ENCODE measurements at places on chromosomes 12 and 14.

DNA sequence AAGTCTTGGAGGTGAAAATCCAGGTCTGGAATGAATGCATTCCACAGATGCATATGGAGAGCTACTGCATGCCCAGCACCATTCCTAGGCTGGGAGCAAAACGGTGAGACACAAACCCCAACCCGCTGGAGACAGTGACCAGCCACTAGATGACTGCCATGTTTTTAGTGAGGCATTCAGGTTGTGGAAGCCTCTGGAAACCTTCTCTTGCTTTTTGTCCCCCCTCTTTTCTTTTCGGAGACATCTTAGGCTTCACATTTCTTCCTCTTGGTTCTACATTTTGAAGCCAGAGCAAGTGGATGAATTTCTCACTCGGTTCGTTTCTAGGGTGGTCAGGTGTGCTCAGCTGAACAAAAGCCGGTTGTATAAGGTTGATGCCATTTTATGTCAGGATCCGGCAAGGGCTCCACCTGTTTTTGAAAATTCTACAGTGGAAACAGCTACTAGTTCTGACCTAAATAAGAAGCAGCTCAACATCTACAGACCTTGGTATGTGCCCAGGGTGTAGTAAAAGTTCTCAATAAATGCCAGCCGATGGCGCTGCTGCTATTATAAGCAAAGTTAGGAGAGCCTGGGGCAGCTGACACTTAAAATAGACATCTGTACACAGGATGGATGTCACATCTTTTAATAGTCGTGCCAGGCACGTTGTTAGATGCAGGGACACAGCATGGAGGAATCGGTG, 1.8 kb upstream of the ZNF839 start:
- no peak for DNase-seq

GRCh38 chr12:93174473-93174872, 203.3 kb upstream of the NUDT4 start:
- no peak for DNase-seq

- DNase-seq: no peak
Observed at GRCh38 chr12:76143343-76144244, 59.1 kb upstream of the NAP1L1 start.

DNA sequence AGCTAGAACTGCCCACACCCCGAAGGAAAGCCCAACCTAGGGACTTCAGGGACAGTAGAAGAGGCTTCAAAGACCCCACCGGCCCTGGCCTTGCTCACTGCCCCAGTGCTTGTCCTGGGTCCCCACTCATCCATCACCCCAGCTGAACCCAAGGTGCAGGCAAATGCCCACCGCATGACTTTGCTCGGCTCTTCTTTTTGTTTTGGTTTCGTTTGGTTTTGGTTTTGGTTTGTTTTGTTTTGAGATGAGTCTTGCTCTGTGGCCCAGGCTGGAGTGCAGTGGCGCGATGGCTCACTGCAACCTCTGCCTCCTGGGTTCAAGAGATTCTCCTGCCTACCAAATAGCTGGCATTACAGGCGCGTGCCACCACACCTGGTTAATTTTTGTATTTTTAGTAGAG, 9.0 kb downstream of the CCDC85C start:
- DNase-seq: no peak

DNA sequence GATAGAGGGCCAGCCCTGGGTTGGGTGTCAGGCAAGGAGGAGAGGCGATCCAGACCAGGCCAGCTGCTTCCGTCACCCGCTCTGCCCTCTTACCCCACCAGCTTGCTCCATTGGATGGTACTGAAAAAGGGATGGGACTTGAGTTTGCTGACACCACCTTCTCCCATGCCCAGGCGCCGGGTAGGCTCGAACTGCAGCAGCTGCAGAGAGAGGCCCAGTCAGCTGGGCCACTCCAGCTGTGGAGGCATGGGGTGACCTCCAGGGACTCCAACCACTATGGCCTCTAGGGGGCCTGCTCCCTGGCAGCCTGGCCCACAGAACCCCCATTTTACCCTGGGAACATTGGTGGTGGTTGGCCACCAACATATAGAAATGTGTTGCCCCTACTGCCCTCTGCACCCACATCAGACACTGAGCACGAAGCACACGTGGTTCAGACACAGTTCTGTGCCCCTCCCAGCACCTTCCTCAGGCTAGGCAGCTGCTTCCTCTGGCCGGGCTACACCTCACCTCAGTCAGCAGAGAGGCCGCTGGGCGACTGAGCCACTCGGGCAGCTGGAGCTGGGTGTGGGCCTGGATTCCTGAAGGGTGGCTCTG, 16.0 kb downstream of the RPS6KL1 start:
- DNase-seq: no peak

GRCh38 chr12:89383235-89384049, 31.1 kb upstream of the DUSP6 start:
- peak; percentile 11 for DNase-seq

DNA sequence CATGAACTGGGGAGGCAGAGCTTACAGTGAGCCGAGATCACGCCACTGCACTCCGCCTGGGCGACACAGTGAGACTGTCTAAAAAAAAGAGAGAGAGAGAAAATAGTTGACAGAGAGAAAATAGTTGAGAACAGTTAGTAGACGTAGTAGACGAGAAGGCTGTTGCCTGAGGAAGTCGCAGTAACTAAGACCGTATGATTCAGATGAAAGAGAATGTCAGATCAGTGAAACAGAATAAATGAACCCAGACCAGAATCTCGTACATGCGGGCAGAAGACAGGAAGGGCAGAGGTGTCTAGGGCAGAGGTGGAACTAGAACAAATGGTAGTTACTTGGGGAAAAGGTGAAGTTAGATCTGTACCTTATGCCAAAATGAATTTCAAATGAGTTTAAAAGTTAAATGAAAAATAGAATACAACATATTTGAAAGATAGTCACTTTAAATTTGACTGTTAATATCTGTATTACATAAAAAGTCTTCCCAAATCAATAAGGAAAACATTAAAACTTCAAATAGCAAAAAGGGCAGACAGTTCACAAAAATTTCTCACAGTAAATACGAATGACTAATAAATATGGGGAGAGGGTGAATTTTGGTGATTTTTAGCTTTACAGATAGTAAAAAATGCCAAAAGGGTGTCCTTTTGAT, 17.7 kb downstream of the MDM2 start:
- DNase-seq: no peak

GRCh38 chr12:56687223-56688128, 608 bp downstream of the PTGES3 start:
- peak; percentile 19 for DNase-seq

DNA sequence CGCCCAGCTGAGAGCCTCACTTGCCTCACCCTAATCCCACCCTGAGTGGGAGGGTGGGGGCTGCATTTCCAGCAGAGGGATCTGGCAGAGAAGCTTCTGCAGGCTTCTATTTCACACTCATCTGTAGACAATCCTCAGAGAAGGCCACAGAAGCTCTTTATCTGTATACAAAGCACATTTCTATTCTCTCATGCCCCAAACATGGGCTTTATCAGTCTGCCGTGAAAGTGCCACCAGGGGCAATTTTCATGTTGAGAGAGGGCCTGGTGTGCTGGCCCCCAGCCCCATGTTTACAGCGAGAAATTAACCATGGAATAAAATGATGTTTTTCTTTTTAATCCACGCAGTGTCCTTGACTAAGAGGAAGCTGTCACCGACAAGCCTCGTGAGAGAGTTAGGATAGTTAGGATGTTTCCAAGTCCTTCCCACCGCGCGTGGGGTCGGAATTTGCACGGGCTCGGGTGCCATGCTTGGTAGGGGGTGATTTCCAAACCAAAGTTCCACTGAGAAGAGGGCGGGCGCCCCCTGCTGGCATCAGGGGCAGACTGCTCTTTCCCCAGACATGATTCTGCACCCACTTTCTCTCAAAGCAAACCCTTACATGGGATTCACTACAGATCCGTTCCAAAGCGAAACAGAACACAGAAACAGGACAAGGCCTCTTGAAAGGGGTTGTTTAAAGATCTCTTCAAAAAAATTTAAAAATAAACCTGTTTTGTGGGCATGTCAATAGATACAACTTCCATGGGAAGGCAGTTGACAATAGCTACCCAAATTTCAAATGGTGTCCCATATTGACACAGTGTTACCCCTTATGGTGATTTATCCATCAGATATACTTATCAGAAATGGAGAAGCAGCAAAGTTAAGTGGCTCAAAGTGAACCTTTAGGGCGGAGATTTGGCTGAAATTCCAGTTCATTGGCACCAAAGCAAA, 19.4 kb downstream of the BDKRB1 start:
- DNase-seq: peak; percentile 83

DNA sequence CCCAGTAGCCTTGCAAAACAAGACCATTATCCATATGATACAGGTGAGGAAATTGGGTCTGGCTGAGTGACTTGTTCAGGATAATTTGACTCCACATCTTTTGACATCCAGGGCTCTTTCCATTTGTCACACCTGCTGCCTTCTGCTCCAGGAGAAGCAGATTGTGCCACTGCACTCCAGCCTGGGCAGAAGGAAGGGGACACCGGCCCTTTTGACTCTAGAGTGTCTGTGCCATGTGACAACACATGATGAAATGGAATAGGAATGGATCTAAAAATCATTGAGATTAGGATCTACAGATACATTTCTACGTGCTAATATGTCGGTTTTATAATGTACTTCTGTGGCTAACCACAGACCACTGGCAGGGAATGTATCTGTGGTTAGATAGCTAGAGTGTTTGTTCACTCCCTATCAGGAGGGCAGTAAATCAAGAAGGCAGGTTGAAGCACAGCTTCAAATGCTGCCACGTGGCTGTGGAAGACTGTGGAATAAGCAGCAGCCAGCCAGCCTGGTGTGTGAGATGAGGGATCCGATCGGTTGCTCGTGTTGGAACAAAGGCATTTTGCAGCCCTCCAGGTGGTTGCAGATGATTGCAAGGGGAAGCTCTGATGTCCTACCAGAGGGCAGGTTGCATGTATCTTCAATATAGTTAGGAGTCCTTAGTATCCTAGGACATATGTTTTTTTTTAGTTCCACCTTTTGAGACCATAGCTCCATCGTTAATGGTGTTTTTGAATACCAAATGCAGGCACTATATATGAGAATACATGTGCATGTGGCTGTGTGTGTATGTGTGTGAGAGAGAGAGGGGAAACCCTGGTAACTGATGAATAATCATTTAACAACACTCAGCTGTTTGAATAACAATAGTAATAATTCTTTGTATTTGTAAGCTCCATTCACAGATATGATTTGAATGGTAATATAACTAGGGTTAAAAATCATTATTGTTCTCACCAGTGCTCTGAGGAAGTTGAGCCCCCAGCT, 28.6 kb downstream of the EML1 start:
- peak; percentile 72 for DNase-seq

DNA sequence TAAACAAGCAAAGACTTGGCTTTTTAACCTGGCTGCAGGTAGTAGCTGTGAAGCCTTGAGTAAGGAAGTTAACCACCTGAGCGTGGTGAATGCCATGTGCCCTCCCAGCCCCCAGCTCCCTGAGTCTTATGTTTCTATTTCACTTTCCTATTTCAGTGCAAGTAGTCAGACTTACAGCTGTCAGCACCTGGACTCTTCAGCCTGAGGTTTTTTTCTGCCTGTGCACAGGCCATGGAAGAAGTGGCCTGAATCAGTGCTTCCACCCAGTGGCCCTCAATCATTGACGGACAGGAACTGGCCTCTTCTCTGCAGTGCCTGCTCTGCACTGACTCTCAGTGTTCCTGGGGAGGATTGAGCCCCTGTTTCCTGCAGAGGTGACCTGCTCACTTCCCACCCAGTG, 796.4 kb downstream of the MED13L start:
- DNase-seq: no peak

DNA sequence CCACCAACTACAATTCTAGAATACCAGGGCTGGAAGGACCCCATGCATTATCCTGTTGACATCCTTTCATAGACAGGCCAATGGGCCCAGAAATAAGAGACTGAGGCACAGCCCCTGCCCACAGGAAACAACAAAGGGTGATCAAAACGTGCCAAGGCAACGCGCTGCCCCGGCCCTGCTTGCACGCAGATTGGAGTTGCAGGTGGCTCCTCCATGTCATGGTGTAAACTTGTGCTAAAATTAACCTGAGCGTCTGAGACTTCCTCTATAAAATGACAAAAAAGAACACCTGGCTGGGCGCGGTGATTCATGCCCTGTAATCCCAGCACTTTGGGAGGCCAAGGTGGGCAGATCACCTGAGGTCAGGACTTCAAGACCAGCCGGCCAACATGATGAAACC, 30.1 kb downstream of the SPRING1 start:
- no peak for DNase-seq

DNA sequence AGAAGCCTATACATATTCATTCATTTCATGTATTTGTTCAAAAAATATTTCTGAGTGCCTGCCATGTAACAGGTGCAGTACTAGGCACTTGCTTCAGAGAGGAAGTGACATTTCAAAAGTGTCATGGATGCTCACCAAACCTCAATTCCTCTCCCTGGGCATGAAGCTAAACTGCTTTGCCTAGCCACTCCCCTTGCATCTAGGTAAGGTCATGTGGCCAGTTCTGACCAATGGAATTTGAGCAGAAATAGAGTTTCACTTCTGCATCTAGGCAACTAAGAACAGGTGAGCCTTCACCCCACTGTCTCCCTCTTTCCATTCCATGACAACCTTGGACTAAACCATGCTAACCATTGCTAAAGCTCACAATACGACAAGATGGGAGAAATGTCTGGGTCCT, 27.6 kb downstream of the TC2N start:
- no peak for DNase-seq

GRCh38 chr14:105042813-105043212, 21.9 kb upstream of the CDCA4 start:
- DNase-seq: no peak

DNA sequence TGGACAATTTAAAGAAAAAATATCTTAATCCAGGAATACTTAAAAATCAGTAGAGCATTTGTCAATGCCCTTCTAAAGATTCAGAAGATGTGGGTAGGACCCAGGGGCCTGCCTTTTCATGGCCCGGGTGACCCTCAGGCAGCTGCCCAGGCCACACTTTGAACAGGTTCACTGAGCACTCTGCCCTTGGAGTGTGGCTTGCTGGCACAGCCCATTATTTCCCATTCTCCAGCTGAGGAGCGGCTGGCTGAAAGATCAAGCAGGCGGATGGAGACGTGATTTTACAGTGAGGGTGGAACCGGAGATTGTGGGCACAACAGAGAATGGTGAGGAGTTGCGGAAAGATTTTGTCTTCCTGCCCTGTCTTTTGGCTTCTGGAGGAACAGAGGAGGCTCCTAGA, 7.1 kb upstream of the PRPH start:
- no peak for DNase-seq

DNA sequence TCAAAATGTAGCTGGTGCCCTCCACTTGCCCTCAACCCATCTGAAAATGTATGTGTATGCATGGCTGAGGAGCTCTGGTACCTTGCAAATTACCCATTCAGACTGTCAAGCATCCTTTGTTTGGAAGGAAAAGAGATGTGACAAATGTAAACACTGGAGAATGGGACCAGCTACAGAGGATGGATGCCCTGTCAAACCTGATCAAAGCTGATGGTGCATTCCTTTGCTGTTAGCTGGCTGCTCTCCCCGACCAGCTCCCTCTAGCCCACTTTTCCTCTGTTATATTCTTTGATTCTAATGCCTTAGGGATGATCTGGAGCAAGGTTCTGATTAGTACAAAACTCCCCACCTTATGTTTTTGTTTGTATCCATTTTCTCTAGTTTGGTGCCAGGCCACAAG, 310.3 kb downstream of the C12orf75 start:
- DNase-seq: no peak

- DNase-seq: no peak
Observed at GRCh38 chr14:66752109-66752508, 244.2 kb downstream of the GPHN start.

GRCh38 chr12:104676636-104677035, 219.9 kb downstream of the CHST11 start:
- DNase-seq: no peak

- no peak for DNase-seq
Observed at GRCh38 chr12:130097342-130097741, 64.9 kb upstream of the FZD10 start.

GRCh38 chr14:88269806-88270420, 53.2 kb downstream of the KCNK10 start:
- no peak for DNase-seq

GRCh38 chr12:82852529-82852928, 165.8 kb downstream of the TMTC2 start:
- no peak for DNase-seq

All from AG08395 (cell line).